Left lung (tissue), 14 donors: ENCODE measurements at places on chromosomes 7 and 10.
A peak's percentile ranks its signal among the peaks of the same experiment; 100 is the strongest.

DNA sequence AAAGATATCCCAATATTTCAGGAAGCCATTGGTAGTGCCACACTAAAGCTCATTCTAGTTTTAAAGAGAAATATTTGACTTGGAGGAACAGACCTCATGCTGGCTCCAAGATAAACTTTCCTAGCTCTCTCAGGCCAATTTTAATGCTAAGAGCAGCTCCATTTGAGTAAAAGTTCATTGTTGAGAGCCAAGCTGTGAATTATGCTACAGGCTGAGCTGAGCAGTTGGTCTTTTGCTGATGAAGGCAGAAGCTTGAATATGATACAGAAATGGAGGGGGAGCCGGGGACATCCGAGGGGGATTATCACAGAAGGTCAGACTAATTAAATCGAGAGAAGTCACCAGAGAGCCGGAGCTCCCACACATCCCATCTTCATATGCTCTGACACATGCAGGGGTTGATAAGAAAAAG lies 175.7 kb upstream of the AUTS2 start:
- H3K4me3 ChIP-seq: no peak overlapping the region
- H3K27ac ChIP-seq: no peak overlapping the region

DNA sequence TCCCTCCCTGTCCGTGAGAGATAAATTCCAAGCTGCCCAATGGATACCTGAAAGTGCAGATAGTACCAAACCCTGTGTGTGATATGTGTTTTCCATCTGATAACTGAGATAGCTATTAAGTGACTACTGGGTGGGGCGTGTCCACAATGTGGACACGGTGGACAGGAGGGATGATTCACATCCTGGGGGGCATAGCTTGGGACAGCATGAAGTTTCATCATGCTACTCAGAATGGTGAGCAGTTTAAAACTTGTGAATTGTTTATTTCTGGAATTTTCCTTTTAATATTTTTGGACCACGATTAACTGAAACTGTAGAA lies 158.6 kb downstream of the CREB5 start:
- H3K27ac ChIP-seq: no peak overlapping the region
- no peak for DNase-seq
- H3K36me3 ChIP-seq: no peaks in the 10 kb centered on the region
- peaks cover 6% of the 10 kb centered on the region for H3K4me1 ChIP-seq
- H3K27me3 ChIP-seq: no peaks in the 10 kb centered on the region

GRCh38 chr10:3761904-3762303 lies 23.1 kb downstream of the KLF6 start:
- H3K27ac ChIP-seq: no peak overlapping the region
- no peak overlapping the region for H3K4me3 ChIP-seq
- no peaks in the 10 kb centered on the region for H3K27me3 ChIP-seq
- H3K36me3 ChIP-seq: no peaks in the 10 kb centered on the region
- no peak for DNase-seq
- H3K4me1 ChIP-seq: peaks cover 9% of the 10 kb centered on the region

DNA sequence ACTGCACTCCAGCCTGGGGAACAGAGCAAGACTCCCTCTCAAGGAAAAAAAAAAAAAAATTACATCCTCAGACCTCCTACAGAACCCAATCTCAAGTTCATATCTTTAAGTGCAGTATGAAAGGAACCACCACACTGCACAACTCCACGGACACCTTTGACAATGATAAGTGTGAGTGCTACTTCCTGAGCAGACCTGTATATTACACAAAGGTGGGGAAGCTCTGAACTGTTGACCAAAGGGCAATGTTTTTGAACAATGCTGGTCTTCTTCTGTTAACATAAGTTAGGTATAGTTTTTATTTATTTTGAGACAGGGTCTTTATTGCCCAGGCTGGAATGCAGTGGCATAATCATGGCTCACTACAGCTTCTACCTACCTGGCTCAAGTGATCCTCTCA lies 54.1 kb upstream of the RNF148 start:
- no peaks in the 10 kb centered on the region for H3K27me3 ChIP-seq
- no peak overlapping the region for H3K4me3 ChIP-seq
- H3K4me1 ChIP-seq: no peaks in the 10 kb centered on the region
- no peak overlapping the region for H3K27ac ChIP-seq

DNA sequence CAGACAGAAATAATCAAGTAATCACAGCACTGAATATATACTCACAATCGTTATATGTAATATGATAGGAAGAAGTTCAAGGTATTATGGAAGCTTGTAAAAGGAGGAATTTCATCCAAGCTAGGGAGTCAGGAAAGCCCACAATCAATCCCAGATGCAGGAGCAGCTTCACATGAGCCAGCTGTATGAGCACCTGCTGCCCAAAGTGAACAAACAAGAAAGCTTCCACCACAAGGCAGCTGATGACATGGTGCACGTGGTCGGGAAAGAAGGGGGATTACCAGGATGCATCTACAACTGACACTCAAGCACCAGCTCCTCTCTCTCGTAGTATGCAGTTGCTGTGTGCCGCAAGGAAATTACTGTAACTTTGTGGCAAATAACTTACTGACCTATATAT lies 225.2 kb downstream of the XPNPEP1 start:
- H3K36me3 ChIP-seq: no peaks in the 10 kb centered on the region
- H3K27ac ChIP-seq: no peak overlapping the region
- no peak for DNase-seq
- no peaks in the 10 kb centered on the region for H3K4me1 ChIP-seq
- no peak overlapping the region for H3K4me3 ChIP-seq

GRCh38 chr10:101224910-101225823 lies 4.1 kb downstream of the LBX1 start:
- peaks cover 72% of the 10 kb centered on the region for H3K4me1 ChIP-seq
- no peaks in the 10 kb centered on the region for H3K36me3 ChIP-seq
- no peak for DNase-seq
- no peak overlapping the region for H3K27ac ChIP-seq

DNA sequence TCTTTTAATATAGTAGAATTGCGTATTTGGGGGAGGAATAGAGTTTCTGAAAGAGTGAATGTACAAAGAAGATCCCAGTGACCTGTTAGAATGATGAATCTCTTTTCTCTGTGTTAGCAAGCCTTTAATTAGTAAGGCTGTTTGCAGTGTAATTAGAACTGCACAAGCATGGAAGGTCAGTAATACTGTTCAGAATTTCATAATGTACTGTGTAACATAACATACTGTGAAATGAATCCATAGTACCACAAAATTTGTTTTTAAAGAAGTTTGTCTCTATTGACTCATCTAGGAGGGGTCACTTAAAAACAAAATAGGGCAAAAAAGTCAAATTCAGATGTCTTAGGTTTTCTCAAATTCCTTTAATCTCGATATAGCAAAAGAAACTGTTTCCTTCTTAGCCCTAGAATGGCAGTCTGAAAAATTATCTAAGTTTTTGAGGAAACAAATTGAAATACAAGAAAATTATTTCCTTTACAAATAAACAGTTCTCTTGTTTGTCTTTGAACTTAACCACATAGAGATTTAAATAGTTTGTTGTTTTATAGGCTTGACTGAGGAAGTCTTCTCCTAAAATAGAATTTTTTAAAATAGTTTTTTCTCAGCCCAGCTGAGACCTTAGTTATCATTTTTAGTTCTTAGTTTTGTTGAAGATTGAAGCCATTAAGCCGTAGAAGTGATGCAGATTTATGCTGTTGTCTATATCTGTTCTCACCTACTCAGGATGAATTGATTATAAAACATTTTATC lies 12.5 kb downstream of the ADK start:
- H3K4me1 ChIP-seq: peaks cover 3% of the 10 kb centered on the region
- H3K27me3 ChIP-seq: no peaks in the 10 kb centered on the region
- no peaks in the 10 kb centered on the region for H3K36me3 ChIP-seq
- DNase-seq: no peak
- peak overlapping the region; percentile 21 for H3K27ac ChIP-seq

DNA sequence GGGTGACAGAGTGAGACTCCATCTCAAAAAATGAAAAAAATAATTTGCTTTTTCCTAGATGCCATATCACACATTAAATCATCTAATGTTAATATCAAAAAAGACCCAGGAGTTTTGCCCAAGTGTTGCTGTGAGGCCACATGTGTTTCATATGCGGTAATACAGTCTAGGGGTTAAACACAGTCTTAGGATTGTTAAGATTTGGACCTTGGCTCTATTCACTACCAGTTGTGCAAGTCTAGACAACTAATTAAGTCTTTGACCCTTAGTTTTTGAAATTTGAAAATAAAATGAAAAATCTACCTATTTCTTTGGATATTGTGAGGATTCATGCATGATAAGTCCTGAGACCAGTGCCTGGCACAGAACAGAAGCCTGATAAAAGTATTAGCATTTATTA lies 14.9 kb upstream of the MALRD1 start:
- no peaks in the 10 kb centered on the region for H3K27me3 ChIP-seq
- H3K36me3 ChIP-seq: no peaks in the 10 kb centered on the region
- no peak overlapping the region for H3K4me3 ChIP-seq
- no peak overlapping the region for H3K27ac ChIP-seq

- peaks cover 3% of the 10 kb centered on the region for H3K4me1 ChIP-seq
- H3K4me3 ChIP-seq: no peak overlapping the region
- H3K36me3 ChIP-seq: no peaks in the 10 kb centered on the region
- H3K27me3 ChIP-seq: no peaks in the 10 kb centered on the region
- peak overlapping the region; percentile 57 for H3K27ac ChIP-seq
- no peak for DNase-seq
Measured at GRCh38 chr7:134789967-134790685, 10.7 kb downstream of the CALD1 start.

GRCh38 chr7:44473295-44473694 lies 17.2 kb downstream of the NUDCD3 start:
- no peak for DNase-seq
- H3K4me1 ChIP-seq: no peaks in the 10 kb centered on the region
- peaks cover 51% of the 10 kb centered on the region for H3K36me3 ChIP-seq

DNA sequence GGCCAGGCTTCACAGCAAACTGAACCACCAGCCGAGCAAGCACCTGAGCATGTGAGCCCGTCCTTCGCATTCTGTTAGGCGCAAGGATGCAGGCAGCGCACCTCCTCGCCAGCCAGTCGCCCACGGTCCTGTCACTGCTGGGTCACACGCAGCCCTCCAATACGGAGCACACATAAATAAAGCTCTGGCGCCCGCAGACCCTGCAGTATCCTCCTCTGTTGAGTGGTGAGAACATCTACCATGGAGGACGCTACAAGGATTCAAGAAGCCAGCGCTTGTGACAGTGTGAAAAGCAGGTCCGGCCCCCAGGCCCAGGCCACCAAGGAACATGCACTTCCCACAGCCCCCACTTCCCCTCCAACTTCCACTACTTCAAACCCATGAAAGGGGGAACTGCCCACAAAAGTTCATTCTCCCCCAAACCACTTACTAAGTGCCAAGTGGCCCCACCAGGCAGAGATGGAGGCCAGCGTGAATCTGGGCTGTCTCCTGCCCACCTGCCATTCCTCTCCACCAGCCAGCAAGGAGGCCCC lies 34.8 kb downstream of the VOPP1 start:
- H3K4me3 ChIP-seq: no peak overlapping the region
- H3K4me1 ChIP-seq: peaks cover 68% of the 10 kb centered on the region
- no peak for DNase-seq
- no peaks in the 10 kb centered on the region for H3K27me3 ChIP-seq
- no peaks in the 10 kb centered on the region for H3K36me3 ChIP-seq

DNA sequence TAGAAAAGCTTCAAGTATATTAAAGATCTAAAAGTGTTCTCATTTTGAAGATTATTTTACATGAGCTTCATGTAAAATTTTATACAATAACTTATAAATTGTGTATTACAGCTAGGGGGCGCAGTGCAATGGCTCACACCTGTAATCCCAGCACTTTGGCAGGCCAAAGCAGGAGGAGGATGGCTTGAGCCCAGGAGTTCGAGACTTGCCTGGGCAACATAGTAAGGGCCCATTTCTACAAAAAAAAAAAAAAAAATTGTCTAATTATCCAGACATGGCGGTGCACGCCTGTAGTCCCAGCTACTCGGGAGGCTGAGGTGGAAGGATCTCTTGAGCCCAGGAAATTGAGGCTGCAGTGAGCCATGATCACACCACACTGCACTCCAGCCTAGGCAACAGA lies 16.6 kb downstream of the ACBD5 start:
- H3K27ac ChIP-seq: no peak overlapping the region
- H3K4me1 ChIP-seq: no peaks in the 10 kb centered on the region
- DNase-seq: no peak
- no peaks in the 10 kb centered on the region for H3K27me3 ChIP-seq
